ENCODE measurements at places on chromosomes 16 and 17. TPM values are rescaled to one million over a fixed set of nuclear protein-coding genes. Genes with fewer than 3 reads are reported as not detected.

- no peak overlapping the region for H3K27ac ChIP-seq
- peaks cover 8% of the 10 kb centered on the region for H3K4me1 ChIP-seq
- H3K4me3 ChIP-seq, result no peak overlapping the region
- H3K36me3 ChIP-seq, result no peaks in the 10 kb centered on the region
- no peaks in the 10 kb centered on the region for H3K27me3 ChIP-seq
- no peak for DNase-seq
Measured at GRCh38 chr17:35235917-35236316, 7.0 kb upstream of the SLFN5 start.

GRCh38 chr16:56999409-57000270 lies 10.3 kb downstream of the NLRC5 start:
- DNase-seq, result no peak
- H3K4me1 ChIP-seq, result peaks cover 9% of the 10 kb centered on the region
- no peak overlapping the region for H3K27ac ChIP-seq
- no peaks in the 10 kb centered on the region for H3K36me3 ChIP-seq

The KCNJ18 gene
- total RNA-seq, result 0.12 TPM

The TBC1D3H gene
- total RNA-seq, result not detected

The FBXL16 gene
- total RNA-seq, result 7.5 TPM
